ENCODE measurements at places on chromosomes 11 and 22. TPM values are rescaled to one million over a fixed set of nuclear protein-coding genes. Genes with fewer than 3 reads are reported as not detected.

- DNase-seq = peak; percentile 72
Measured at GRCh38 chr22:22508274-22509176, at the start of gene ZNF280B. TSS of gene ZNF280B (minus strand) at chr22:22508742. CDS start at chr22:22489398, 19,344 bp downstream.

DNA sequence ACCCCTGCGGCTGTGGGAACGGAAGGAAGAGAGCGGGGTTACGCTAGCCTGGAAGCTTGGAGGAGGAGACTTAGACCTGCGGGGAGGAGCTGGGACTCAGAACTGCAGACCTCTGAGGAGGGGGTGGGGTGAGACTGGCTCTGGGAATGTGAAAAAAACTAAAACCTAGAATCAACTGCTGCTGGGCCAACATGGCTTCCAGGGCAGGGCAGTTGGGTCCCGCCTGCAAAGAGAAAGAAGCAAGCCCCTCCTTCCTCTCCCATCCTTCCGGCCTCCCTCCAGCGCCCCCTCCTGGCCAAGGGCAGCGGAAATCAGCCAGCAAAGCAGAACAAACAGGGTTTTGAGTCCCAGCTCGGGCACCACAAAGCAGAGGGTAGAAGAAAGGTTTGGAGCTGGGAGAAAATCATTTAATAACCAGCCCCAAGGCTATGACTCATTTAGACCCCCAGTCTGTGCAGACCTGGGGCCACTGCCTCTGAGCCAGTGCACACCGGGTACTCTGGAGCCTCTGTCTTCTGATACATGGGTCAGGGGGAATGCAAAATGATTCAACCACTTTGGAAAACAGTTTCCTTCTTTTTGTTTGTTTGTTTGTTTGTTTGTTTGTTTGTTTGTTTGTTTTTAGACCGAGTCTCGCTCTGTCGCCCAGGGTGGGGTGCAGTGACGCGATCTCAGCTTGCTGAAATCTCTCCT, 7.3 kb upstream of the NCF4 start:
- peak; percentile 56 for DNase-seq

GRCh38 chr11:2293531-2293971, 8.2 kb downstream of the C11orf21 start:
- DNase-seq = no peak

Gene CERK
- total RNA-seq = 19.6 TPM

DNA sequence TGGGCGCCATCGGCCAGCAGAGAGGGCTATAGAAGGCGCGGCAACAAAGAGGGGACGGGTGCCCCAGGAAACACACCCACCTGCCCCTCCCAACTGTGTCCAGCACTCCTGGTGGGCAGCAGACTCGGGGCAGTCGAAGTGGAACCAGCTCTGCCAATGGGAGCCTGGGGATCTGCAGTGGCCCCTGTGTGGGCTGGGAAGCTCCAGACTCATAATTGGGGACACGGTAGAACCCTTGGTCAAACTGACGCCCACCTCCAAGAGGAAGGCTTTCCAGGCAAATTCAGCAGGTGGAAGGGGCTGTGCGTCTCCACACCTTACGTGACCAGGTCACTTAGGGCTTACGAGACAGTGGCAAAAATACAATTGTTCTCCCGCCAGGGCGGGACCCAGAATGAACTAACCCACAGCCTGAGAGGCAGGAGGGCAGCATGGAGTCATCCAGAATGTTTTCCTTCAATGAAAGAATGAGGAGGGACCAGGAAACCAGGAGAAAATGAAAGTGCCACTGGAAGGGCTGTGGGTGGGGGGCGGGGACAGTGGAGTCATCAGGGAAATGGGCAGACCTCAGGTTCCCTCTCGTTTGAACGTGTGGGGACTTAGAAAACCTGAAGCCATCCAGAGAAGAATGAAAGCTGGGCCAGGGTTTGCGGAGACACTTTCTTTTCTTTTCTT, 53.2 kb upstream of the SHANK2 start:
- no peak for DNase-seq

DNA sequence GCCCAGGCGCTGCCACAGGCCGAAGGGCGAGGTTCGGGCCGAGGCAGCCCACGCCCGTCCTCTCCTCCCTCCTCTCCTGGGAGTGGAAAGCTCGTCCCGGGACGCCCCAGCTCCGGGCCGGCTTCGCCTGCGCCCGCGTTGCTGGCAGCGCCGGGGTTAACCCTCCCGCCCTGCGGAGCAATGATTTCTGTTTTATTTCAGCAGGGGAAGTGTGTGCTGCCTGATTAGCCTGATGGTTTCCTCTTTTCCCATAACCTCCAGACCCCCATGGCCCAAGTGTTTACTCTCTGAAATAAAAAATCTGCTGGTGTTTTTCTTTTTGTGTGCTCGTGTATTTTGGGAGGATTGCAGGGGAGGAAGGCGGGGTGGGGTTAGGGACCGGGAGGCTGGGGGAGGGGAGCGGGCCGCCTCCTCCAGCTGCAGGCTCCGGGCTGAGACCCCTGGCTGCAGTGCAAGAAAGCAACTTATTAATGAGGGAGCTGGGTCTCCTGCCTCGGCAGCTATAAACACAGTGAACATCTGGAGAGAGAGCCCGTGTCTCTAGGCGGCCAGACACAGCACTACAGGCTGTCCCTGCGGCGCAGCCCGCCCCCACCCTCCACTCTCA, 38.6 kb downstream of the ETS1 start:
- no peak for DNase-seq

GRCh38 chr22:38741576-38741975, 14.2 kb downstream of the SUN2 start:
- no peak for DNase-seq

Gene MUC6
- not detected for total RNA-seq

DNA sequence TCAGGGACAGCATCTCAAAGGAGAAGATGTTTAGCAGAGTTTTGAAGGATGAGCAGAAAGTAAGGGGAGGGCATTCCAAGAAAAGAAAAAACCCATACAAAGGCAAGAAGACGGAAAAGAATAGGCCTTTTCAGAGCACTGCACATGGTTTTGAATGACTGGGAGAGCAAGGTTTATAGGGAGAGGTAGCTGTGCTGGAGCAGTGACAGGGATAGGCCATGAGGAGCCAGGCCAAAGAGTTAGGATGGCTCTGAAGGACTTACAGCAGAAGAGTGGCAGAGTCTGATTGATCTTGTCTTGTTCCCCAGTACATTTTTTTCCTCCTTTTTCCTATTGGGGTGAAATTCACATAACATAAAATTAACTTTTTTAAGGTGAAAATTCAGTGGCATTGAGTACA, 55.8 kb upstream of the PAK1 start:
- DNase-seq = no peak

DNA sequence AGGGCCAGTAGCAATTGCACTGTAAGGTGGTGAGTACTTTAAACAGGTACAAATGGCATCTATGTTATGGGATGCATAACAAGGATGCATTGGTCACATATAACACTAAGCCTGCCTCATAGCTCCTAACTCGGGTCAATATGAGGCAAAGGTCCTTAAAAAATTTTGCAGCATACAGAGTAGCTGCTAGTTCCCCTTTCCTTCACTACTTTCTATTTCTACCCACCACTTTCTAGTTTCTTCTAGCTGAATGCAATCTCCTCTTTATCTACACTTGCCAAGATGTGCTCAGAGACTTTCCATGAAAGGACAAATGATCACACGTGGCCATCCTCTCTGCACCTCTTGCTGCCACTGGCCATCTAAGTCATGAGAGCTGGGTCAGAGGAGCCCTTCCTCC, 9.8 kb downstream of the OR51F2 start:
- no peak for DNase-seq

Gene OR51L1
- total RNA-seq = not detected

- no peak for DNase-seq
Measured at GRCh38 chr11:130483124-130483523, 34.7 kb downstream of the ADAMTS15 start.

Gene MCHR1
- total RNA-seq = not detected

DNA sequence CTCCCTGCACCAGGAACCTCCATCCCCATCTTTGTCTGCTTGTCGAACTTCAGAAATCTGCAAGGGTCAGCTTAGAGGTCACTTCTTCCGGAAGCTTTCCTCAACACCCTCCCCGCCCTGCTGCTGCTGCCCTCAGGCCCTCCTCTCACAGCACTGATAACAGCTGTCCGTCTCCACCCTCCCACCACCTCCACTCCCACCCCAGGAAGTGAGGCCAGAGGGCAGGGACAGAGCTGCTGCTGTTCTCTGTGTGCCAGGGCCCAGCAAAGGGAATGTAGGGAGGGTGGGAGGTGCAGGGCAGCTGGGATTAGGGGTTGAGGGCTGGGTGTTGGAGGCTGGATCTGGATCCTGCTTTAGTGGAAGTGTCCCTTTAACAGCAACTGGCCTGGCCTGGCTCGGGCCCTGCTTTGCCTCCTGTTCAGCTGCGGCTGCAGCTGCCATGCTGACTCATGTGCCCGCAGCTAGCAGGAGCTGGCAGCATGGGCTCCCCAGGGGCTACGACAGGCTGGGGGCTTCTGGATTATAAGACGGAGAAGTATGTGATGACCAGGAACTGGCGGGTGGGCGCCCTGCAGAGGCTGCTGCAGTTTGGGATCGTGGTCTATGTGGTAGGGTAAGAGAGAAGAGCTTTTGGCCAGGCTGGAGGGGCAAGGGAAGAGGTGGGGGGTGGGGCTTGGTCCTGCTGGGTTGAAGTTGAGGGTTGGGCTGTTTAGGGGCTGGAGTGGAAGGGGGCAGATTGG, at the start of gene P2RX6:
Gene P2RX6, plus strand, starts transcription at position 440 of the 740 bp plus-strand sequence. Its CDS starts 10 bp downstream, at position 450.
- peak; percentile 53 for DNase-seq

Gene OR51F1
- not detected for total RNA-seq

Data from H4 (cell line).